ENCODE measurements at places on chromosomes 5 and 9. TPM values are rescaled to one million over a fixed set of nuclear protein-coding genes. Genes with fewer than 3 reads are reported as not detected.

GRCh38 chr5:11394933-11395332 is 509.3 kb downstream of the CTNND2 start:
- no peaks in the 10 kb centered on the region for H3K4me1 ChIP-seq
- no peaks in the 10 kb centered on the region for H3K27me3 ChIP-seq
- no peak overlapping the region for H3K4me3 ChIP-seq
- no peaks in the 10 kb centered on the region for H3K36me3 ChIP-seq

GRCh38 chr5:850511-851006 is at the start of gene ZDHHC11:
TSS of gene ZDHHC11 (minus strand) at chr5:850986. CDS start at chr5:850602, 384 bp downstream.
- H3K4me1 ChIP-seq: no peaks in the 10 kb centered on the region
- no peaks in the 10 kb centered on the region for H3K36me3 ChIP-seq
- no peak within 1 kb of the TSS for H3K4me3 ChIP-seq
- no peak for DNase-seq

- H3K36me3 ChIP-seq: no peaks in the 10 kb centered on the region
- no peak overlapping the region for H3K27ac ChIP-seq
- no peaks in the 10 kb centered on the region for H3K4me1 ChIP-seq
- no peak overlapping the region for H3K4me3 ChIP-seq
- H3K27me3 ChIP-seq: no peaks in the 10 kb centered on the region
These were observed 19.1 kb upstream of the SH3RF2 start for GRCh38 chr5:145917288-145917687.

- H3K27ac ChIP-seq: no peak overlapping the region
- H3K4me3 ChIP-seq: no peak overlapping the region
- no peaks in the 10 kb centered on the region for H3K27me3 ChIP-seq
- no peaks in the 10 kb centered on the region for H3K4me1 ChIP-seq
These were observed 291.6 kb downstream of the TLE1 start for GRCh38 chr9:81397481-81398381.

- peaks cover 5% of the 10 kb centered on the region for H3K4me1 ChIP-seq
- H3K27ac ChIP-seq: no peak overlapping the region
- peak overlapping the region; percentile 62 for H3K4me3 ChIP-seq
- no peak for DNase-seq
- no peaks in the 10 kb centered on the region for H3K27me3 ChIP-seq
- H3K36me3 ChIP-seq: no peaks in the 10 kb centered on the region
These were observed 6.8 kb upstream of the TRIM41 start for GRCh38 chr5:181215997-181216989.

DNA sequence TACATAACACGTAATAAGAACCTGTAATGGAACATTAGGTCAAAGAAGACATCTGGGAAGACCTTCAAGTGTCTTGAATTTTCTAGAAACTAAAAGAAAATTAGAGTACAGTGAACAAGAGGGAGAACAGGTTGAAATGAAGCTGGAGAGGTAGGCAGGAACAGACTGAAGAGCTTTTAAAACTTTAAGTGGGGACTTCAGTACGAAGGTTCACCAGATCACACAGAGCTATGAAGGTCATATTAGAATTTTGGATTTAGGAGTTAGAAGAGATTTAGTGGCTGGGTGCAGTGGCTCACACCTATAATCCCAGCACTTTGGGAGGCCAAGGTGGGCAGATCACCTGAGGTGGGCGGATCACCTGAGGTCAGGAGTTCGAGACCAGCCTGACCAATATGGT is 26.6 kb downstream of the MLANA start:
- H3K4me3 ChIP-seq: no peak overlapping the region
- H3K36me3 ChIP-seq: no peaks in the 10 kb centered on the region
- no peaks in the 10 kb centered on the region for H3K4me1 ChIP-seq
- no peak overlapping the region for H3K27ac ChIP-seq
- DNase-seq: no peak

- no peak overlapping the region for H3K27ac ChIP-seq
- H3K27me3 ChIP-seq: no peaks in the 10 kb centered on the region
- no peak overlapping the region for H3K4me3 ChIP-seq
- DNase-seq: no peak
These were observed 28.2 kb upstream of the CCNB1 start for GRCh38 chr5:69138766-69139165.

GRCh38 chr9:18405240-18405639 is 68.7 kb upstream of the ADAMTSL1 start:
- DNase-seq: peak; percentile 35
- H3K4me1 ChIP-seq: no peaks in the 10 kb centered on the region
- H3K36me3 ChIP-seq: no peaks in the 10 kb centered on the region
- H3K27ac ChIP-seq: no peak overlapping the region
- no peaks in the 10 kb centered on the region for H3K27me3 ChIP-seq

DNA sequence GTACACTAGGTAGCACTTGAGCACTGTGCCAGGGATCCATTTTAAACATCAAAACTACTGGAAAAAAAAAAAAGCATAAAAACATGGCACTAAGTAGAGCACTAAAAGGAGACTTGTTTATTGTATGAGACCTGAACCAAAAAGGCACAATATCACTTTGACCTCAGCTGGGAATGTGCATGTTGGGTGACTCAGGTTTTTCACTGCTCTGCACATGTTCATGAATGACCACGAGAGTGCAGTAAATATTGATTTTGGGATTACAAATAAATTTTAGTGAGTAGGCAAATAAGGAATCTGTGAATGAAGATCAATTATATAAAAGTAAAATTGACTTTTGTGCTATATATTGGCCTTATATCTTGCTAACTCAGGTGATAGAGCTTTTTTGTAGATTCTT is 11.8 kb downstream of the RMI1 start:
- DNase-seq: peak; percentile 7
- no peak overlapping the region for H3K4me3 ChIP-seq
- H3K4me1 ChIP-seq: no peaks in the 10 kb centered on the region
- no peaks in the 10 kb centered on the region for H3K36me3 ChIP-seq
- no peaks in the 10 kb centered on the region for H3K27me3 ChIP-seq

- H3K27me3 ChIP-seq: no peaks in the 10 kb centered on the region
- no peak overlapping the region for H3K4me3 ChIP-seq
- no peaks in the 10 kb centered on the region for H3K4me1 ChIP-seq
- H3K36me3 ChIP-seq: no peaks in the 10 kb centered on the region
These were observed 136.2 kb downstream of the FANCC start for GRCh38 chr9:95181226-95181818.

GRCh38 chr5:55081541-55081940 is 20.9 kb upstream of the GZMA start:
- H3K27me3 ChIP-seq: peaks cover 2% of the 10 kb centered on the region
- H3K4me1 ChIP-seq: no peaks in the 10 kb centered on the region
- DNase-seq: no peak
- no peaks in the 10 kb centered on the region for H3K36me3 ChIP-seq

DNA sequence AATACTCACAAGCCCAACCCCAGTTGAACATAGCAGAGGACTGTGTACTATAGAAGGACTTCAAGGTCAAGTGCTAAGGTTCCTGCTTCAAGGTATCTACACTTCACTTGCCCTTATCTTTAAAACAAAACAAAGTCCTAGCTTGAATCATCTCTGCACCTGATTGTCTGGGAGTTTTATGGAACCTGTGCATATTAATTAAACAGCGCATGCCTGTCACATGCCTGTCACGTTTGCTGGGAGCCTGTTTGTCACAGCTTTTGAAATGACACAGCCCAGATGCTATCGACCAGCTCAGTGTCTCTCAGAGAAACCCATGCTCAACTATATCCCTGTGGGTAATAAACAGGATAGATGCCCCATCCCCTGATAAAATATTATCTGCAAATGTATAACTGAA is 476.0 kb downstream of the ZSWIM6 start:
- H3K27ac ChIP-seq: no peak overlapping the region
- H3K4me1 ChIP-seq: no peaks in the 10 kb centered on the region
- H3K4me3 ChIP-seq: no peak overlapping the region
- H3K36me3 ChIP-seq: no peaks in the 10 kb centered on the region

GRCh38 chr5:41649659-41650058 is 139.3 kb upstream of the PLCXD3 start:
- H3K4me1 ChIP-seq: no peaks in the 10 kb centered on the region
- DNase-seq: peak; percentile 95
- H3K36me3 ChIP-seq: no peaks in the 10 kb centered on the region
- H3K4me3 ChIP-seq: no peak overlapping the region

DNA sequence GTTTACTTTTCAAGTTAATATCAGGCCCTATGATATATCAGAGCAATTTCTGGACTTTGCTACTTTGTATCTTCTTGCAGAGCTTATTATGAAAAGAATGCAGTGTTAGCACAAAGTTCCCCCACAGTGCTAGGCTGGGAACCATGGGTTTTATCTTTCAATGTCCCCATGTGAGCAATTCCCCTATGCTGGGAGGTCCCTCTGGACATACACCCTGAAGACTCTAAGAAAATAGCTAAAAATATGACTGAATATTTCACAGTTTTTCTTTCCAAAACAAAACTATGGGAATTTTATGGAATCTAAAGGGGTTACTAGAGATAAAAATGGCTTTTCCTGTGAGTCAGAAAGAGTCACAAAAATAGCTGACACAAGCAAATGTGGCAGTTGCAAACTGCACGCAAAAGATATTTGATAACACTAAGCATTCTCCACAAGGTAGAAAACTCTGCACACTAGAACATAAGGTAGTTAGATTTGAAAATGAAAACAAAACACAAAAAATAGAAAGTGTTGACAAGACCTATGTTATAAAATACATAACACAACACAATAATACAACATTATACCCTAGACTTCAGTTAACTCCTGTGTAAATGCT is 487.5 kb upstream of the GRIN3A start:
- H3K27me3 ChIP-seq: no peaks in the 10 kb centered on the region
- no peaks in the 10 kb centered on the region for H3K4me1 ChIP-seq
- H3K27ac ChIP-seq: no peak overlapping the region
- no peak for DNase-seq

DNA sequence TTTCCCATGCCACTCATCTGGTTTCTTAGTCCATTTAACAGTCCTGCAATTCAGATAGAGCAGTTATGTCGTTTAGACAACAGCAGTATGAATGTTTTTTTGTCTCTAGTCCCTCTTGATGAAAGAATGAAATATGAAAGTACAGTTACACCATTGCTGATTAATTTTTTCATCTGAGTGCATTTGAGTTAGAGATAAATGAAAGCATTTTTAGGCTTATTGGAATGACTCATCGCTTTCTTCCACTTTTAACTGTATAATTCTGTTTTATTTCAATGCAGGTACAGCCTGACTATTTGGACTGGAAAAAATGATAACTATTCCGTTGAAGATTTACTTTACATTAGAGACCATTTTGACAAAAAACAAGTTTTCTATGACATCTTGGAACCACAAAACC is 28.7 kb downstream of the ANKRD34B start:
- DNase-seq: peak; percentile 8
- H3K4me3 ChIP-seq: no peak overlapping the region
- no peaks in the 10 kb centered on the region for H3K4me1 ChIP-seq
- no peak overlapping the region for H3K27ac ChIP-seq
- H3K36me3 ChIP-seq: no peaks in the 10 kb centered on the region

- H3K4me3 ChIP-seq: no peak overlapping the region
- no peaks in the 10 kb centered on the region for H3K4me1 ChIP-seq
- H3K27me3 ChIP-seq: no peaks in the 10 kb centered on the region
- no peak overlapping the region for H3K27ac ChIP-seq
- no peaks in the 10 kb centered on the region for H3K36me3 ChIP-seq
These were observed 225.9 kb downstream of the RFX3 start for GRCh38 chr9:3299872-3300271.

DNA sequence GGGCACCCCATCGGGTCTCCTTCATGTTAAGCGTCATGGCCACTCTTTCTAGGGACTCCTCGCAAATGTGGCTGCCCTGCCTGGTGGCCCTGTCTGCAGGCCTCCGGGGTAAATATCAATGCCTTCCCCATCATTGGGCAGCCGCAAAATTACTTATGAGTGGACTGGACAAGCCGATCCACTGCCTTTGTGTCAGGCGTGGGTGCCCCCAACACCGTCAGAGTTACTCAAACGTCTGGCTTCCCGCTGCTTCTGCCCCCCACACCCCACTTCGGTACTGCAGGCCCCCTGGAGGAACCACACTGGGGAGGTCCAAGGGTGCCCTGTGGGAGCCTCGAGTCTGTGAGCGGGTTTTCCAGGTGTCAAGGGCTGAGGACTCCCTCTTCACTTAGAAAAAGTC is 3.8 kb downstream of the LHX3 start:
- no peak for DNase-seq
- no peaks in the 10 kb centered on the region for H3K36me3 ChIP-seq
- H3K4me3 ChIP-seq: no peak overlapping the region

GRCh38 chr9:34493972-34494535 is 28.7 kb downstream of the ENHO start:
- no peak overlapping the region for H3K27ac ChIP-seq
- no peaks in the 10 kb centered on the region for H3K36me3 ChIP-seq
- H3K4me3 ChIP-seq: no peak overlapping the region

DNA sequence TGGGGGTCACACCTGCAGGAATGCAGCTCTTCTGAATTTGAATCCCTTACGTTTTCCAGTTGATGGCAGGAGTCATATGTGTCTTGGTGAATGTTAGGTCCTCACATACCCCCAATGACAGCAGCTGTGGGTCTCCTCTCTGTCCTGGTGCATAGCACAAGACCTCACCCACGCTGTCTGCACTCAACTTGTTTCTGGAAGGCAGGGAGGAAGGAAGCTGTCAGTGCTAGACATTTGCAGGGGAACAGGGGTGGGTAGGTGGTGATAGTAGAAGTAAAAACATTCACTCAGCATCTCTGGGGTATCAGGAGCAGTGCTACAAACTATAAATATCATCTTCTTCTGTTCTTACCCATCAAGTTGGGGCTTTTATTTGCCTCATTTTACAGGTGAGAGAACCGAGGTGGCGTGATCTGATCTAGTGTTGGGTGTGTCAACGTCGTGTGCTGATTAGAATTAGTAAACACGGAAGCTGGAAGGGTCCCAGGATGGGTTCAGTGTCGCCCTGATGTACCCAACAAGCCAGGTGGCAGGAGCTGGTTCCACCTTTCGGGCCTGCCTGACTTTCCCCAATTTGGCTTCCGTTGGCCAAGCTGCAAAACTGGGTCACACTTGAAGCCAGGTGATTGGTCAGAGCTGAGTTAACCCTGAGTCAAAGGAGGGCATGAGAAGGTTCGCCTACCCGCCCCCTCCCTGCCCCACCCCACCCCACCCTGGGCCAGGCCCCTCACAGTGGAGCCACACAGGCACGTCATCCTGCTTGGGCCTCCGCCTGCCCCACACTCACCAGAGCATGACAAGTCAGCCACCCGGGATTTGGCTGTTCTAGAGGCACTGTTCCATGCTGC is 15.8 kb downstream of the ERGIC1 start:
- H3K4me1 ChIP-seq: peaks cover 17% of the 10 kb centered on the region
- H3K4me3 ChIP-seq: no peak overlapping the region
- no peak overlapping the region for H3K27ac ChIP-seq
- no peaks in the 10 kb centered on the region for H3K36me3 ChIP-seq

The PCDHGB3 gene
- 5.8 TPM for total RNA-seq

The BRINP1 gene
- 0.33 TPM for total RNA-seq

The PIP5K1B gene
- under 0.01 TPM for total RNA-seq

The PHYKPL gene
- total RNA-seq: 44.8 TPM

The ADRA1B gene
- total RNA-seq: 0.26 TPM

The COL15A1 gene
- total RNA-seq: 41.0 TPM

The CDH6 gene
- 9.8 TPM for total RNA-seq

The SPINK6 gene
- not detected for total RNA-seq

The FBXL7 gene
- total RNA-seq: 3.3 TPM

The FOXD4L3 gene
- not detected for total RNA-seq

The SARDH gene
- total RNA-seq: 9.0 TPM

The PDLIM7 gene
- total RNA-seq: 65.2 TPM
